CD4-positive, CD25-positive, alpha-beta regulatory T cell (primary cell): ENCODE measurements at places on chromosomes 16 and 17. TPM values are rescaled to one million over a fixed set of nuclear protein-coding genes. Genes with fewer than 3 reads are reported as not detected.

DNA sequence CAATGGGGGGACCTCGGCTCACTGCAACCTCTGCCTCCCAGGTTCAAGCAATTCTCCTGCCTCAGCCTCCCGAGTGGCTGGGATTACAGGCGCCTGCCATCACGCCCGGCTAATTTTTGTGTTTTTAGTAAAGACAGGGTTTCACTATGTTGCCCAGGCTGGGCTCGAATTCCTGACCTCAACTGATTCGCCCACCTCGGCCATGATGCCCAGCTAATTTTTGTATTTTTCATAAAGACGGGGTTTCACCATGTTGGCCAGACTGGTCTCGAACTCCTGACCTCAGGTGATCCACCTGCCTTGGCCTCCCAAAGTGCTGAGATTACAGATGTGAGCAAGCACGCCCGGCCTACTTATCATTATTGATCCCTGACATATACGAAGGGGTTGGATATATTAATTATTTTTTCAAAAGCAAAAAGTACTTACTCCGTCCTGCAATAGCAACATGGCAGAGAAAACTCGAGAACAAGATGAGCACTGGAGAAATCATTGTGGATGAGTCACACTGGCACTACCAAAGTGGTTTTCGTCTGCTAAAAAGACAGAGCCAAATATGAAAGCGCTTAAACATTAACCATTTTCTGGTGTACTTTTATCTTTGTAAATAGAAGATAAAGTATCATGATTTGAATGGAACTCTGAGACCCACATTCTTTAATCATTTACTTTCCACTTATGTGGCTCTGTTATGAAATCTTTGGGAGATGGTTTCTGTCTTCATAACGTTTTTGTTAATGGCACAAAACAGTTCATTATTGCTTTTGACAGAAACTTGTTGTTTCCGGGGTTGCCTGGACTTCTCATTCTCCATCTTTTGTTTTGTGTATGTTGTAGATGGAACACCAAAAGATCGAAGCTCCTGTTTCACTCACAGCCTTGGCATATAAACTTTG, at the start of gene APOH:
TSS of gene APOH (minus strand) at position 529 of the 896 bp plus-strand sequence. CDS start at position 493, 36 bp downstream.
- no peak for DNase-seq

GRCh38 chr17:55986817-55987216, 166.5 kb upstream of the ANKFN1 start:
- DNase-seq: no peak

DNA sequence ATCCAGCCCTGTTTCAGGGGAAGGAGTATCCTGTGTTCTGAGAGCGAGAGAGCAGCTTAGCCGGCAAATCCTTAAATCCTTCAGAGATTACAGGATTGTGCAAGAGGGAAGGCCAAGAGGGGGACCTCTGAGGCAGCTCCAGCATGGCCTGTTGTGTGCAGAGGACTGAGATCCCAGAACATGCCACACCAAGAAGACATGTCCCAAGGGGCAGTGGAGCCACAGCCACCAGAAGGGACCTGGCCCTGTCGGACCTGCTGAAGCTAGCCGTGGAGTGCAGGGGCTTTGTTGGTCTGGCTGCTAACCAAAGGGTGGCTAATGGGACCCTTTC, 1.6 kb upstream of the MRC2 start:
- no peak for DNase-seq

DNA sequence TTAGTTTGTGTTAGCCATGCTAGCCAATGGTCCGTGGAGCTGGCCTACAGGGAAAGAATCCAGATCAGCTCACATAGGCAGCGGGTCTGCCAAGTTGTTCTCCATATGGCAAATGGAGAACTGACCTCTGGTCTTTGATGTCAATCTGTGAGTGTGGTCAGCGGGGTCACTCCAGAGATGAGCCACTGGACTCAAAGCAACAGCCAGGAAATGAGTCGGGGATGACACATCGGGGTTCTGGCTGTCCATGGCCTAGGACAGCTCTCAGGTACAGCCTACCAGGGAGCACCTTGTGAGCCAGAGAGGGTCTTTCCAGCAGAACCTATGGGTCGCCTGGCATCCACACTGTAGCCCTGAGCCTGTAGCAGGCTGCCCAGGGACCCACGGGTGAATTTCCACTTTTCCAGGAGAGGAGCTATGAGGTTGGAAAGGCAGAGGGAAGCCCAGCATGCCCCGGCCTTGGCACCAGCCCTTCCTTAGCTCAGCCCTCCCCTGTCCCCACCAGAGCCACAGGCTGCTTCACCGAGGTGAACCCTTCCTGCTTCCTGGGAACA, 203.0 kb upstream of the TNRC6C start:
- DNase-seq: no peak

- no peak for DNase-seq
These were observed 11.5 kb upstream of the DUSP14 start for GRCh38 chr17:37478187-37478586.

- no peak for DNase-seq
These were observed 8.7 kb downstream of the CYBC1 start for GRCh38 chr17:82441691-82442487.

ABCA6 gene
- polyA plus RNA-seq: not detected

ALOX12 gene
- 0.21 TPM for polyA plus RNA-seq

TBKBP1 gene
- 0.60 TPM for polyA plus RNA-seq
